SHP77 treated with DMSO at 0.1 percent for 48 hours (cell line): ENCODE measurements at places on chromosomes 6 and 20.

GRCh38 chr6:88008411-88008810 is 39.2 kb upstream of the SPACA1 start:
- DNase-seq: no peak

- no peak for DNase-seq
Measured at GRCh38 chr6:36912030-36912454, 26.3 kb downstream of the C6orf89 start.

DNA sequence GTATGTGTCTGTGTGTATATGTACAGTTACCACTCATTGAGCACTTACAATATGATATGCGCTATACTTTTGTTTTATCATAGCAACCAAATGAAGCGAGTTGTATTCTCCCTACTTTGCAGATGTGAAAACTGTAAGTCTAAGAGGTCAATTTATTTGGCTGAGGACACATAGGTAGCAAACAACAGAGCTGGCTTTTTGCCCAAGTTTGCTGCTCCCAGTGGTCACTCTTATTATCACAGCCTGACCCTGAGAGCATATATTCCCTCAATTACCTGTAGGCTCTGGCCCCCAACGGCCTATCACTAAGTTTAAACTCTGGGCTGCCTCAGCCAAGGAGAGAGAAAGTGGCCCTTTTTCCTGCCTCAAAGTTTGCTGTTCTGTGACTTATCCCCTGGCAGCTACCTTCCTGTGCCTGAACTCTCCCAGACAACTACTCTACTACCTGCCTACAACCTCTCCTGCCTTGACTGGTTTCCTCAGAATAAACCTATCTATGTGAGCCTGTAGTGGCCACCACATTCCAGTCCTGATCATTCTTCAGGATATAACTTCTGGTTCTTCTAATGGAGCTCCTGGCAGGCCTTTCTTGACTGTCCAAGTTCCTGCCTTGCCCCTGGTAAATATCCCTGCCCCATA is 221.8 kb downstream of the FRK start:
- peak; percentile 12 for DNase-seq

GRCh38 chr20:22795871-22796270 is 211.5 kb upstream of the FOXA2 start:
- DNase-seq: no peak

GRCh38 chr6:142935553-142936517 is 9.1 kb downstream of the HIVEP2 start:
- no peak for DNase-seq

DNA sequence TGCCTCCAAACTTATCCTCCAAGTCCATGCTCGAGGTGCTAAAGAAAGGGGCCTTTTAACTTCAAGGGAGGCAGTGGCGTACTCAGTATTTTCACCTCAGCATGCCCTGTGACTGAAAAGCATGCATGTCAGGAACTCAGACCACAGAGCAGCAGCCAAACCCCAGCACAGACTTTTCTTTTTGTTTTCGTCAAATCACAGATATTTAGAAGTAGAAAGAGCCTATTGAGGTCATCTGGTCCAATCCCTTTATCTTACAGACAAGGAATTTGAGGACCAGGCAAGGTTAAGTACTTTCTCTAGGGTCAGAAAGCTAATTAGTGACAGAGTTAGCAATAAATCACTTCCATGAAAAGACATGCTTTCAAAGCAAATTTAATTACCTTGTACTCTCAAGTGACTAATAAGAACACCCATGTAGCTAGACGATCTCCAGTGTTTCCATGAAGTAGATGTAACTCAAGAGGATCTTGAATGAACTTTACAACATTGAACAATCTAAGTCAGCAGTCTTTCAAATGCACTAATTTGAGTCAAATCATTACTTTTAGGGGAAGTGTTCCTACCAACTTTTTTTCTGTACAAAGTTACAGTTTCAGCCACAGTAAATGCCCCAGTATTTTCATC is 35.9 kb downstream of the MOXD1 start:
- DNase-seq: no peak

DNA sequence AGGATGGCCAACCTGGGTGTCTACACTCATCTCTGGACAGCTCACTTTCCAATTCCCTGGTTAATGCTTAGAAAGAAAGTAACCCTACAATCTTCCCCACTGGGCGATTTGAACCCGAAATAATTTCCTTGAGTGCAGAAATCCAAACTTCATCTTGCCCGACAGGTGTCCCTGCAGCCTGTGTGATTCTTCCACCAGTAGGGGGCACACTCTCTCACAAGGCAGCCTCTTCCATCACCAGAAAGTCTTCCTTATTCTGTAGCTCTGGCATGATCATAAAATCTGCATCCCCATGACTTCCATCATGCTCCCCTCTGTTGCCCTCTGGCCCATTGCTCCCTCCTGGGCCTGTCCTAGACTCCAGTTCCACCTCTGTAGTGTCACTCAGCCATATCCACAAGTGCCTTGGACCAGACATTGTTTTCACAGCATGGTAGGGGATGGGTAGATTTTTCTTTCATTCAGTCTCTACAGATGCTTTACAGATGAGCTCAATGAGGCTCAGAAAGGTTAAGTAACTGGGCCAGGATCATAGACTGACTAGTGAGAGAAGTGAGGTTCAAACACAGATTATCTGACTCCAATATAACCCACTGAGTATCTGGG is 170.4 kb upstream of the SPTLC3 start:
- no peak for DNase-seq

GRCh38 chr20:50034567-50035180 is 51.9 kb downstream of the SNAI1 start:
- DNase-seq: no peak

GRCh38 chr6:13648850-13649249 is 33.7 kb downstream of the NOL7 start:
- no peak for DNase-seq

GRCh38 chr6:114690625-114691024 is 347.8 kb upstream of the HS3ST5 start:
- no peak for DNase-seq

DNA sequence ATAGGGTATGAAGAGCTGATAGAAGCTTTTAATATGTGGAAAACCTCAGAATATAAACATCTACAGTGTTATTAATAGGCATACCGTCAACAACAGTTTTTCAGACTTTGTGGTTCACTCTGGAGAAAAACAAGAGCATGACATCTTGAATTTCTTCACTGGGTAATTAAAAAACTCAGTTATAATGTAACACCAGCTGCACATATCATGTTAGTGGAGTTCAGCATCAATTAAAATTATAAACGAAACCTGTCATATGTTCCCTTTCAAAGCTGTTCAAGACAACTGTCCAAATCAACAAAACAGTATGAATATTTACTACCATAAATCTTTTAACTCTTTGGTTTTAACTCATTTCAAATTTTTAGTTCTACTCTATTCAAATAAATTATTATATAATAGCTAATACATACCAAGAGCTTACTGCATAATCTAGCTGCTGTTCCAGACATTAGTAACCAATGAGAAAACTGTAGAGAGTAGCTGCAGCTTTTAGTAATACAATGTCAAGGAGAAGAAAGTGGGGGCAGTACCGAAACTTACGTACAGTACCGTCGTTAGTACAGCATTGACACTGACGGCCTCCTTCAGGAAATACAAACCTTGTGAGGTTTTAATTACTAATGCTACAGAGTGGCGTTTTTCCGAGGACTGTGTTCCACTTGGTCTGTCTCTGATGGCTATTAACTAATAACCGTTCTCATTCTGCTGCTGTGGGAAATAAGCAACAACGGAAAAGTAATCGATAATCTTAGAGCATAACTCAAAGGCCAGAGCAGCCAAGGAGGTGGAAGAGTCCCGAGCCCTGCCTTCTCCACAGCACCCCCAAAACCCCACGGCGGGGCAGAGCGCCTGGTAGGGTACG is 532 bp upstream of the PM20D2 start:
- no peak for DNase-seq

DNA sequence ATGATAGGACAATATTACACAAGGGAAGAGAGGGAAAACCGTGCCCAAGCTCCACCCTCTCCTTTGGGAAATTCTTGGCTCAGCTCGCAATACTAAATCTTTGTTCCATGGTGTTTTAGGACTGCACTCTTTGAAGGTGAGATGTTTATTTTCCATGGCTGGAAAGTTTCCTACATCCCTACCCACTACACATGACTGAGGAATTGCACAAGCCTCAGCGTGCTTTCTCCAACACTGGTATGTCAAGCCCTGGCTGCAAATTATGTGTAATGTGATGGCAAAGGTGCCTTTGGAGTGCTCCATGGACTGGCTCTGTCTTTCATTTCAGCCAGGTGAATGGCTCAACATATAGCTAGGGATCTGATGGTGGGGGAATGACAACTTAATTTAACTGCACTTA is 134.3 kb downstream of the ISM1 start:
- DNase-seq: no peak
